ENCODE measurements at places on chromosomes 16 and 17. TPM values are rescaled to one million over a fixed set of nuclear protein-coding genes. Genes with fewer than 3 reads are reported as not detected.
A peak's percentile ranks its signal among the peaks of the same experiment; 100 is the strongest.

DNA sequence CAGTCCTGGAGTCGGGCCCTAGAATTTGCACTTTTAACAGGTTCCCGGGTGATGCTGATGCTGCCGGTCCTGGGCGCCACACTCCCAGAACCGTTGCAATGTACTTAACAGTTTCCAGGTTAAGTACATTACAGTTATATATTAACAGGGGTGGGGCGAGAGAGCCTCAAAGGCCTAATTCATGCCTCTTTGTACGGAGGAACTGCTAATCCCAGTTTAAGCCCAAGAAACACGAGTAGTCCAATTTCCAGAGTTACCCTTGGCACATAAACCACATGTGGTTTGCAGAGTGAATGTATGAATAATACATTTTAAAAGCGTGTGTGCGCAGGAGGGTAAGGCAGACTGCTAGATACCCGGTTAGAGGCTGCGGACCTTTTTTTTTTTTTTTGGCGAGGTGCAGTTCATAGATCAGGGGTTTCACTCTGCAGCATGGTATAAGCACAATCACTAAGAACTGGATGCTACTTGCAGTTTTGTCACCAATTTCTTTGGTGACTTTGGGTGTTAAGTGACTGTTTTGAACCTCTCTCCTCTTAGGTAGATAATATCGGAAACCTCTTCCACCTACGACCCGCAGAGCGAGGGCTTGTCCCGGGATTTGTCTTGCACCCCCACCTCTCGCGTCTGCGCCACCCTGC, 713 bp downstream of the COX11 start:
- H3K4me1 ChIP-seq = peaks cover 24% of the 10 kb centered on the region
- no peaks in the 10 kb centered on the region for H3K27me3 ChIP-seq
- peak overlapping the region; percentile 78 for H3K4me3 ChIP-seq
- H3K27ac ChIP-seq = peak overlapping the region; percentile 91
- peak; percentile 32 for DNase-seq

ANKRD11 gene
- 93.6 TPM for total RNA-seq

GRCh38 chr17:8044819-8045810, 6.3 kb downstream of the ALOX15B start:
- peaks cover 2% of the 10 kb centered on the region for H3K4me1 ChIP-seq
- no peak for DNase-seq
- H3K27me3 ChIP-seq = peaks cover 1% of the 10 kb centered on the region
- H3K36me3 ChIP-seq = no peaks in the 10 kb centered on the region
- H3K4me3 ChIP-seq = no peak overlapping the region

- peak overlapping the region; percentile 86 for H3K27ac ChIP-seq
- peak overlapping the region; percentile 81 for H3K4me3 ChIP-seq
- peaks cover 19% of the 10 kb centered on the region for H3K36me3 ChIP-seq
- H3K27me3 ChIP-seq = no peaks in the 10 kb centered on the region
Measured at GRCh38 chr16:30096862-30097563, 1.0 kb upstream of the YPEL3 start.

DNA sequence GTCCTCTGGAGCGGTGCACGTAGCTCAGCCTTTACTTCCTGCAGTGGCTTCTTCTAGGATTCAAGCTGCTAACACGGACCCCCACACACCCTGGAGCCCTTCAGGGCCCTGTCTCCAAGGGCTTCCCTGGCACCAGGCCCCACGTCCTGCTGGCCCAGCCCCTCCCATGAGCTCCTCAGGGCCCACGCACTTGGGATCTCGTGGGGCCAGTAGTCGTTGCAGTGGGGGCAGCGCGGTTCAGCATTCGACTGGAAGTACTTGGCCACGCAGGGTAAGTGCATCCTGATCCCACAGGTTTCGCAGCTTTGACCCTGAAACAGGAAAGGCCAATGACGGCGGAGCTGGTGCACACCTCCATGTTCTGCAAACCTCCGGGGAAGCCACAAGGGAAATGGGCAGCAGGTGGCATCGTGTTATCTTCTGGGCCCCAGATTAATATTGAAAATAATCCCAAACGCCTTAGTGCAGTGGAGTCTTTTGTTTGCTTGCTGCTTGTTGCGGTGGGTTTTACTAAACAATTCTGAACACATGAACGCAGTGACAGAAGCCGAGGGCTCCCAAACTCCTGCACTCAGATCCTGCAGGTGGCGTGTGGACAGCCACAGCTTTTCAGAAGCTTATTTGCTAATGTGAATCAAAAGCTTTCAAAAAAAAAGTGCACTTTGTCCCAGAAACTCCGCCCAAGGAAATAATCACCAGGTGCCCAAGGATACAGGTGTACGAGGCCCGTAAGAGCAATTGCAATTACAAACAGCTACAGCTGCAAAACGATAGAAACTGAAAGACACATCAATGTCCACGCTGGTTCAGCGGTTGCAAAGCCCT, 22.4 kb downstream of the KDM8 start:
- H3K4me3 ChIP-seq = no peak overlapping the region
- H3K4me1 ChIP-seq = peaks cover 7% of the 10 kb centered on the region
- H3K36me3 ChIP-seq = peaks cover 10% of the 10 kb centered on the region

- no peaks in the 10 kb centered on the region for H3K36me3 ChIP-seq
- H3K4me1 ChIP-seq = no peaks in the 10 kb centered on the region
- H3K27me3 ChIP-seq = no peaks in the 10 kb centered on the region
- H3K27ac ChIP-seq = no peak overlapping the region
Measured at GRCh38 chr16:48194828-48195556, 39.2 kb upstream of the ABCC12 start.

USH1G gene
- total RNA-seq = not detected

- H3K27me3 ChIP-seq = no peaks in the 10 kb centered on the region
- no peaks in the 10 kb centered on the region for H3K4me1 ChIP-seq
- no peak overlapping the region for H3K4me3 ChIP-seq
- H3K36me3 ChIP-seq = no peaks in the 10 kb centered on the region
Measured at GRCh38 chr17:54882950-54883349, 17.7 kb upstream of the TOM1L1 start.
